ENCODE measurements at places on chromosomes 5 and 9.

- no peak for DNase-seq
Observed at GRCh38 chr5:35160486-35161116, 69.7 kb downstream of the PRLR start.

DNA sequence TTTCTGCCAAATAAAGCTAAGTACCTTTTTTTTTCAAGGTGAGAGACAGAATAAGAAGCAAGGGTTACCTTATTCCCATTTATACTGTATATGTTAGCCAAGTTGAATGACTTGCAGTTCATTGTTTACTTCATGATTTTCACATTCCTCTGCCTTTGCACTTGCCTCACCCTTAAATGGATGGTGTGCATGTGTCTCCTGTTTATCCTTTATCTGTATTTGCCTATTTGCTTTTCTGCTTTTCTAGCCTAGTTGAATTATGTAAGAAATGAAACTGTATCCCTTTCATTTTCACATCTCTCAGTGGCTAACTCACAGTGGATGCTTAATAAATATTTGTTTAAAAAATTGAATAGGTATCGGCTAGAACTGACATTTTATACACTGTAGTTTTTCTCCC is 200.8 kb upstream of the ST8SIA4 start:
- no peak for DNase-seq

DNA sequence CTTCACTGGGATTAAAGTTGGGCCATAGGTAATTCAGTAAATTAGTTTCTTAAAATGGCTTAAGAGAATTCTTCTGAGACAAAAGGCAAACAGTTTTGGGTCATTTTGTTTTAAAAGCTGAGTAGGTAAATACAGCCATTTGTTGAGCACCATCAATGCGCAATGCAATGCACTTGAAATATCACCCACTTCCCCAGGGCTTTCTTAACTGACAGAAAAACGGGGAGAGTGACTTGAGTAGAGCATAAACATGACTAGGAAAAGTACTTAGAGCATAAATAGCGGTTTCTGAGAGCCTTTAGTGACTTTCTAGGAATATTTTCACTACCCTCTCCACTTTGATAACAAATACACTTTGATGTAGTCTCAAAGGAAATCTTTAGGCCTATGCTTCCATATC is 27.2 kb downstream of the MLANA start:
- no peak for DNase-seq

DNA sequence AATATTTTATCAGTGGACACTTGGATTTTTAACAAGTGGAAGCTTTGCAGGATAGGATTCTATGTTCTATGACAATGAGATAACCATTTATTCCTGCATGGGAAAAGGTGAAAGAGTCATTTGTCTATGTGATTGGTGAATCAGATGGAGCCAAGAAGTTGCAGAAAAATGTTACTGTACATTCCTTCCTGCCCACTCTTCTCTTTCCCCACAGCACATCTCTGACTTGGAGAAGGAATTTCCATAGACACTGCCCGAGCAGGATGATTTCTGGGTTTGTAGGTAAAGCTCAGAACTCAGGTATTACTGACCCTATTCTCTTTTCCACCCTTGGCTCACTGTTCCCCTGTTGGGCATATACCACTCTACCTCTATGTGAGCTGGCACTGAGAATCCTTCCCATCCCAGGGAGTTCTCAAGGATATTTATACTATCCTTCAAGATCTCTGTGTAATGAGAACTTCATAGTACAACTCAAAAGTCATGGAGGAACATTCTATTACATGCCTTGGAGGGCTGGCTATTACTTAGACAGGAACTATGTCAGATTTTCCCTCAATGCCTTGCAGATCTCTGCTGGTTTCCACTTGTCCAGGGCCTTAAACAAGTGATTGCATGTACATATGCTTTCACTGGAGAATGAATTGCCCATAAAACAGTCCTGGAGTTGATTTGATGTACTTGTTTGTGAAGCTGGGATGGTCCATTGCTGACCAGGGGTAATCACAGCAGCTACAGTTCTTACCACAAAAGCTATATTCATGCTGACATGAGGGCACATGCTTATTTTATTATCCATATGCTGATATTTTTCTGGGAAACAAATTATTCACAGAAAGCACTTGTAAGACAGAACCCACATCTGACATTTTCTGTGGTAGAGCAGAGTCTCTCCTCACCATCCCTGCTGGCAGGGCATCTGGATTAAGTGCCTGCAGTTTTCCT is 24.1 kb downstream of the SLC1A3 start:
- no peak for DNase-seq

GRCh38 chr5:146331423-146331822 is 7.2 kb upstream of the POU4F3 start:
- DNase-seq = no peak

GRCh38 chr9:109409773-109410397 is 88.2 kb downstream of the PTPN3 start:
- DNase-seq = no peak

DNA sequence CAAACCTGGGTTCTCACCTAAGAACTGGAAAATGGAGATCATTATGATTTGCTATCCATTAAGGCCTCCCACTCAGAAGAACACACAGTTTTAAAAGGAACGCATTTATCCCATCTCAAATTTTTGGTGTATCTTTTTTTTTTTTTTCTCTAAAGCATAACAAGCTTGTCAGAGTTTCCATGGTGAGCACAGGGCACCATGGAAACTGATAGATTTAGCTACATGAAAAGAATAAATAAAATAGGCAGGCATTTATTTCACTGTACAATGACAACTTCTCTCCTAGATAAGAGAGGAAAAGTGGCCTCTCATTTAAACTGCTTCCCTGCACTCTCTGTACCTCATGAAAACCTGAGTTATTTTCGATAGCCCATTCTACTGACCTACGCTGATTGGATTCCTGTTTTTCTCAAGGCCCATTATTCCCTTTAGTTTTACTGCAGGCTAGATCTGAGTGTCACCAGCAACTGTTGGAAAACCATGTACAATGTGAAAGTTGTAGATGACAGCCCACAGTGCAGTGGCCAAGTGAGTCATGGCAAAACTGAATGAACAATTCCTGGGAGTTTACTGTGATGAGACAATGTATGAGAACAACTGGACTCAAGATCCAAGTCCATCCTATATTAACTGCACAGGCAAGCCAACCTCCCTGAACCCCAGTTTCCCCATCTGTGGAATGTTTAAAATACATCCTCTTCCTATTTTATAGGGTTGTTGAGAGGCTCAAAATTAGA is 4.3 kb upstream of the GDA start:
- DNase-seq = no peak

- DNase-seq = no peak
Observed at GRCh38 chr9:124410321-124410913, 4.8 kb downstream of the PSMB7 start.

- DNase-seq = no peak
Observed at GRCh38 chr5:36505021-36505420, 101.4 kb upstream of the SLC1A3 start.

DNA sequence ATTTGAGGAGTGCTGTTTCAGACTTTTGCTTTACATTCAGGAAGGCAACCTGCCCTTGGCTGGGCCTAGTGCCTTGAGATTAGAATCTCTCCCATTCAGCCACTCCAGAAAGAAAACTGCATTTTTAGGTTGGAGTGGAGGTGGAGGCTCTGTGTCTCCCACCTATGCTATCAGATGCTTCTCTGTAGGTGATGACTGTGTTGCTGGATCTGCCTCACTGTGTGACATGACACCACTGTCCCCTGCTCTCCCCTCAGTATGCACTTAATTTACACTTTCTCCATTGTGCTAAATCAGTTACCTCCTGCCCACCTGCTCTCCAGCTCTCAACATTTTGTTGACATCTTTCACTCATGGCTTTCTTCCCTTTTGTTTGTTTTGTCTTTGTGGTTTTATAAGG is 265.8 kb downstream of the TENT4A start:
- DNase-seq = no peak
